ENCODE measurements at places on chromosomes 16 and 17.

- no peak for ATAC-seq
These were observed 36.1 kb upstream of the ATP2C2 start for GRCh38 chr16:84331998-84332780.

DNA sequence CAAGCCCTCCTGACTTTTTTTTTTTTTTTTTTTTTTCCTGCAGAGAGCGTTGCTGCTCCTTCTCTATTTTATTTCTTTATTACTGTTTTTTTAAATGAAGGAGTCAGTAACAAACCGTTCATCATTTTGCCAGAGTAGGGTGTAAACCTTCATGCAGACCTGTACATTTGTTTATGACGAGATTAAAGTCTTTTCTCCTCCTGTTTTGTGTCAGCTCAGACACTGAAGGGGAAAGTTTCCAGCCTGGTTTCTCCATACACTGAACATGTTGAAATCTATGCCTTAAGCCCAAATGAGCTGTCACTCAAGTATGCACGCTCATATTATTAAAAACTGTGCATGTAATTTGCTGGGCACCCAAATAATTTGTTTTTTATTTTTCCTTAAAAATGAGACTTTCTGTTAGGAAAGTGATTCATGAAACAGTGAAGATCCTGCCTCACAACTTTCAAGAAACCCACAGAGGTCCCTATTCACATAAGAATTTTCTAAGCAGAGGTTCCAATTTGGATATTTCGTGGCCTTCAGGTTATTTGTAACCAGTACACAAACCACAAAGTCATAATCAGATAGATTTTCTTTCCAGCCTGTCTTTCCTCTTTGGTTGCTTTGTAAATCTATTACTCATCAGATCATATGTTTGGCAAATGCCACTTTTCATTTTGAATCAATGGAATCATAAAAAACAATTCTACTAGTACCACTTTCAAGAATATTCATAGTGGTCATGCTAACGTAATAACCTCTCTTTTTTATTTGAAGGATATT lies 700.3 kb downstream of the MAF start:
- ATAC-seq, result peak; percentile 21

GRCh38 chr17:9101356-9101755 lies 80.0 kb downstream of the NTN1 start:
- ATAC-seq, result no peak

GRCh38 chr16:175011-175949 lies 1.2 kb upstream of the HBA1 start:
- ATAC-seq, result no peak

GRCh38 chr17:14745541-14745940 lies 444.7 kb downstream of the HS3ST3B1 start:
- ATAC-seq, result no peak

- ATAC-seq, result no peak
These were observed 671 bp upstream of the TOP2A start for GRCh38 chr17:40418428-40418706.

DNA sequence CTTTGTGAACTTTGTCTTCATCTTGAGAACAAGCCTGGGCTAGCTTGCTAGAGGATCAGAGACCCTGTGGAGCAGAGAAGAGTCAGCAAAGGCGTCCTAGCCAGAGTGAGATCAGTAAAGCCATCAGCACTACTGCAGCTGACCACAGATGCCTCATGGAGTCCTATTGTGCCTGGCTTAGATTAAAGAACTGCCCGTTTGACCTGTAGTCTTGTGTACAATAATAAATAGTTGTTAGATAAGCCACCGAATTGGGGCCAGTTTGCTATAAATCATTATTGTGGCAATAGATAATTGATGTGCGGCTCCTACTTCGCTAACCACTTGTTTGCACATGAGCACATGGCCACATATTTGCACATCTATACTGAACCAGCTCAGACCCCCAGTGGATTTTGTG lies 103.0 kb downstream of the CYLD start:
- ATAC-seq, result no peak

GRCh38 chr16:57485091-57485915 lies 990 bp downstream of the DOK4 start:
- ATAC-seq, result no peak

DNA sequence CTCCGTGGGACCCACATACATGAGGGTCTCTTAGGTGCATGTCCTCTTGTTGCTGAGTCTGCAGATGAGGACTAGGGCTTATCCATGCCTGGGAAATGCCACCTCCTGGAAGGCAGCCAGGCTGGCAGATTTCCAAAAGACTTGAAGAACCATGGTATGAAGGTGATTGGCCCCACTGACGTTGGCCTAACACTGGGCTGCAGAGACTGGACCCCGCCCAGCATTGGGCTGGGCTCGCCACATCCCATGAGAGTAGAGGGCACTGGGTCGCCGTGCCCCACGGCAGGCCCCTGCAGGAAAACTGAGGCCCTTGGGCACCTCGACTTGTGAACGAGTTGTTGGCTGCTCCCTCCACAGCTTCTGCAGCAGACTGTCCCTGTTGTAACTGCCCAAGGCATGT lies 38.2 kb upstream of the IL21R start:
- ATAC-seq, result no peak

- no peak for ATAC-seq
These were observed 32.3 kb upstream of the CAPN15 start for GRCh38 chr16:495127-495748.

DNA sequence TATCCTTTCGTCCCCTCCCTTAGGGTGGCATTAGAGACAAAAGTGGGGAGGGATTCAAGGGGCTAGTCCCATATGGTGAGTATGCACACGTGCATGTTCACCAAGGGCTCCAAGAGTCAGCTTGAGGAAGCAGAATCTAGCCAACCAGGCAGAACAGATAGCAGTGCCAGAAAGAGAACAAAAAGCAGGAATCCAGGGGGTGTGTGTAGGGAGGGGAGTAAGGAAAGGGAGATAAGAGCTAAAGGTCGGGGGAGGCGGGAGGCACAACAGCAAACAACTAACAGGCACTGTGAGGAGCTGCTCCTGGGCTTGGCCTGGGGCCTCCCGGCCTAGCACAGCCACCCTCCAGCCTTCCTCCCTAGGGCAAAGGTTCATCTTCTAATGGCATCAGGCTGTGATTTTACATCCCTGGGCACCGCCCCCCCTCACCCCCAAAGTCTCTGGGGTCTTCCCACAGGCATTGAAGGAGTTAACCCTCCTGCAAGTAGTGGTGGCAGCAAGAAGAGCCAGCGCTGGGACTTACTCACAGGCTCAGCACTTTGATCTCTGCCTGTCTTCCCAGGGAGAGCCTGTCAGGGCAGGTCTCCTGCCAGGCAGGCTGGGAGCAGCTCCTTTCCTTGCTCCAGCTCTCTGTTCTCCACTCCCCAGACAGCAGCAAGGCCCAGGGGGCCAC lies 12.4 kb upstream of the SUPT4H1 start:
- no peak for ATAC-seq

- no peak for ATAC-seq
These were observed 52.5 kb upstream of the TEX2 start for GRCh38 chr17:64315570-64315969.

- ATAC-seq, result no peak
These were observed 3.8 kb downstream of the WFDC1 start for GRCh38 chr16:84298376-84298899.

- ATAC-seq, result no peak
These were observed 2.3 kb upstream of the CDK3 start for GRCh38 chr17:75998327-75998795.

DNA sequence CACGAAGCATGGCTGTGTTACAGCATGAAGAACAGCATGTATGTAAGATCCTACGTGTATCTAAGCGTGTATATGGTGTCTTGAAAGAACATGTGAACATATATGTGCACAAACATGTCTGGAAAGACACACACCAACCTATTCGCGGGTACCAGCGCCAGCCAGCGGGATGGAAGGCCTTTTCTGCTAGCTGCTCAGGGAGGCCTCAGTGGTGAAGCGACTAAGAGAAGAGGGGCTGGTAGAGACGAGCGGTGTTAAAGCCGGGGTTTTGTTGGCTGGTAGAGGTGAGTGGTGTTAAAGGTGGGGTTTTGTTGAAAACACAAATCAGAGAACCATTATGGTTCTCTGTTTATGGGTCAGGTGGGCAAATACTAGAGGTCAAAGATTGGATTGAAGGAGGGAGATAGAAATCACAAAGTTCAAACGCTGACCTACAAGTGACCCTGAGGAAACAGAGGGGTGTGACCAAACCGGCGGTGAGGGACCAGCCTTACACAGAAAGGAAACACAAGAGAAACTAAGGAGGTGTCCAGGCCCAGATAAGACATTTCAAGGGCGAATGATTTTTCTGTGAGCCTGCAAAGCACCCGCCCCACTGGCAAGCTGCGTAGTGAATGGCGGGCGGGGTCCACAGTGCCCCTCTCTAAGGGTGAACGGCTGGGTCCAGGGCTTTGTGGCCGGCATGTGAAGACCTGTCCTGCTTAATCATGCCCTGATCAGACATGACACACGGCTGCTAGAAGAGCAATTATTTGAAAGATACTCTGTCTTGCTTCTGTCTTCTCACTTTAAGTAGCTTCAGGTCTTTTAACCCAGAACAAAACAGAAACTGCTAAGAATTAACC lies 8.1 kb downstream of the ZCCHC14 start:
- ATAC-seq, result no peak

- ATAC-seq, result no peak
These were observed 29.8 kb downstream of the WSB1 start for GRCh38 chr17:27323538-27324215.

GRCh38 chr17:58666858-58667267 lies 25.0 kb downstream of the TEX14 start:
- peak; percentile 20 for ATAC-seq

DNA sequence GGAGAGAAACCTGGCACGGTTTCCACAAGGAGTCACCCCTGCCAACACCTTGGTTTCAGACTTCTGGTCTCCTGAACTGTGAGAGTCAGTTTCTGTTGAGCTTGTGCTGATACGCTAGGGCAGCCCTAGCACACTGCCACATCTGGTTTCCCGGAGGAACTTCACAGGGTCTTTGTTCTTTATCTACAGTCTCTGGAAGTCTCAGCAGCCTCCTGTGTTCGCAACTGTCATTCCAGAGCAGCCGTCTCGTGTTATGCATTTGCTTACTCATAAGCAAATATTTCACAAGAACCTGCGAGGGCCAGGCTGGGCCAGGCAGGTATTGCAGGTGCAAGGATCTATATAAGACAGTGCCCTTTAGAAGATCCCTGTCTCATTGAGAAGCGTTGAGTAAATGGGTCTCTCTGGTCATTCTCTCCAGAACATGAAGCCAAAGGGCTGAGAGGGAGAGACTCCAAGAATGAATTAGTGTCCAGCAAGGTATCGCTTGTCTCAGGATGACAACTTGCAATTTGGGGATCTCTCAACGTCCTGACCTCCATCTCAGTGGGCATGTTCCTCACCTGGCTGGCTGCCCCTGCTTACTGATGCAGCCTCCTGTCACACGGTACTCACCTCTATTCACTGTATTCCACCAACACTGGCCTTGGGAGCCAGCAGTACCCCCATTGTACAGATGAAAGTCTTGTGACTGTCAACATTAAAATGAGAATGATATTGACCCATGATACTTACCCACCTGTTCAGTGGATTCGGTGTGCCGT lies 141.2 kb downstream of the WWOX start:
- ATAC-seq, result no peak

DNA sequence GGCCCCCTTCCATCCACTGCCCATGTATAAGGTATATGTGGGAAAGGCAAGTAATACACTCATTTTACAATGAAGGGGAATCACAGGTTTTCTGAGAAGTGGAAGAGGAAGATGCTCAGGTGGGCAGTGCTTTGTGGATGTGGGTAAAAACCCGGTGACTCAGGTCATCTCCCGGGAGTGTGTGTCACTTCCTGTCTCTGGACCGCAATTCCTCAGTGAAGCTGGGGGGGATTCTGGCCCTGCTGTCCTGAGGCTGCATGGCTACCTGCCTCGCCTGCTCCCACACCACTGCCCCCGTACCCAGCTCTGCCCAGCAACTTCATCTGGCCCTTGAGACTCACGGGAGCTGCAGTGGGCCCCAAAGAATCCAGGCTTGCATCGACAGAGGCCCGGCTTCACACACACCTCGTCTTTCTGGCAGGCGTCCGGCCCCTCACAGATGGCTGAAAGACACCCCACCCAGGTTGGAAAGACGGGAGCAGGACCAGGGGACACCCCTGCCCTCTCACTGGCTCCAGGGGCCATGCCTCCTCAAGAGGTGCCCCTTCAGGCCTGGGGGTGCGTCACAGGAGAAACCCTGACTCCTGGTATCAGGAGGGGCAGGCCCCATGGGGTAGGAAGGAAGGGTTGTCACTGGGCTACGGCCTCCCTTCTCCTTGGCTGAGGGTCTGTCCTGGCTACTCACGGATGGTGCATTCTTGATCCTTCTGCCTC lies 882 bp downstream of the SCARF1 start:
- ATAC-seq, result peak; percentile 42

GRCh38 chr17:47848198-47848513 lies 2.8 kb downstream of the SP6 start:
- no peak for ATAC-seq

- ATAC-seq, result no peak
These were observed 5.0 kb downstream of the CDH16 start for GRCh38 chr16:66913711-66914110.

DNA sequence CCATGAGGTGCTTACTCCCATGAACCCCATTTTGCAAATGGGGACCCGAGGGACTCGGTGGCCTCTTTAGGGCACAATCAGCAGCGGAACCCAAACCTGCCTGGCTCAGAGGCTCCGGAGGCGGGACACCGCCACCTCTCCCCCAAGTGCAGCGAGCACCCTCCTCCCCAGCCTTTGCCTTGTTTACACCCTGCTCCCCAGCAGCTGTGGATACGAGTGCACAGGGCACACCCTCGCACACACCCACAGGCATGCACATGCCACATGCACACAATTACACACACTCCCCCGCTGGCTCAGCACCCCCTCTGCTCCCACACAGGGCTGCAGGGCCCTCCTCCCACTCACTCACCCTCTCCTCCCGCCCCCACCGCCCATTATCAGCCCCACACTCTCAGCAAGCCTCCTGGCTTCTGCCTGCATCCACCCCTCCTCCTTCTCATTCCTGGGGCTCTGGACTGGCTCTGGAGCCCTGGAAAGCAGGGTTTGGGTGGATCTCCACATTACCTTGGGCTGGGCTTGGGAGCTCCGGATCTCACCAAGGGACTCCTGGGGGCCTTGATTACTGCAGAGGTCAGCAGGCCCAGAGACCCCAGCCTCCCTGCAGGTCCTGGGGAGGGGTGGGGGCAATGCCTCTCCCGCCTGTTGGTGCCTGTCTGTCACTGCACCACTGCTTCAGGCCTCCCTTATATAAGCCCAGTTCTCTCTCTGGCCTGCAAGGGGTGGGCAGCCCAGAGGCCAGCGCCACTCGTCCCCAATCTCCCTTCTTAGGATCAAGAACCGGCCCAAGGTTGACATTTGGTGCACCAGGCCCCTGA lies 6.4 kb downstream of the PDK2 start:
- no peak for ATAC-seq
